RPMI7951 (cell line): ENCODE measurements at places on chromosomes 1 and 21. TPM values are rescaled to one million over a fixed set of nuclear protein-coding genes. Genes with fewer than 3 reads are reported as not detected.

GRCh38 chr1:16491056-16491675 is 22.9 kb downstream of the RNU1-1 start:
- no peak for DNase-seq

OVAAL gene
- 0.36 and 0.68 TPM in 2 replicates for total RNA-seq

DNA sequence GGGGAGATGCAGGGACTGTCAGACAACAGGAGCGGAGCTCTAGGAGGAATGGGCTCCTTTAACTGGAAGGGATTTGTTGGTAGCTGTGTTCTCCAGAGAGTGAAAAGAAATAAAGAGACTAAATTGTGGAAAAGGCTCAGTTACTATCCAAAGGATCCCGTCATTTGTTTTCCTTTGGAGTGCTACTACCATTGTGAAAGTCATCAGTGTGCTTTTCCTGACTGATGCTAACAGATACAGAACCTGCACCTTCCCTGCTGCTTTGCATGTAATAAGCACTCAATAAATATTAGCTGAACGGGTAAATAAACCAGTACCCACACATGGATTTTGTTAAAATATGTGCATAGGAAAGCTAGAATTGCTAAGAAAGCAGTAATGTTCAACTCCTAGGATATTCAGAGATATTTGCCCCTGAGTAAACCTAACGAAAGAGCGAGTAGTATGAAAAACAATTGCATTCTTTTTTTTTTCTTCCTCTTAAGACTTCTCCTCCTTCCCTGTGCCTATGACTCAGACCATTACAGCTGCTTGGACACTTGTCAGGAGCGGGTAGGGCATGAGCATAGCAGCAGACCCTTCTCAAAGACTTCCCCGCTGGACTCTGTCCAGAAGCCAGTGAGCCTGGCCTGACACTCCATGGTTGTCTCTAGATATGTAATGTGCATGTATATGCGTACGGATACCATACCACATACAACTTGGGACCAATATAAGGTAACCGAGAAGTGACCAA is 41.7 kb downstream of the PTGFRN start:
- peak; percentile 36 for DNase-seq

GRCh38 chr1:243462929-243463697 is 207.3 kb downstream of the SDCCAG8 start:
- DNase-seq = no peak

GRCh38 chr1:62175568-62176179 is 19.0 kb upstream of the L1TD1 start:
- DNase-seq = peak; percentile 41

- DNase-seq = peak; percentile 83
These were observed 11.5 kb downstream of the ZP4 start for GRCh38 chr1:237879195-237879594.

- DNase-seq = peak; percentile 29
These were observed 534 bp downstream of the KCNH1 start for GRCh38 chr1:211133393-211133835.

DNA sequence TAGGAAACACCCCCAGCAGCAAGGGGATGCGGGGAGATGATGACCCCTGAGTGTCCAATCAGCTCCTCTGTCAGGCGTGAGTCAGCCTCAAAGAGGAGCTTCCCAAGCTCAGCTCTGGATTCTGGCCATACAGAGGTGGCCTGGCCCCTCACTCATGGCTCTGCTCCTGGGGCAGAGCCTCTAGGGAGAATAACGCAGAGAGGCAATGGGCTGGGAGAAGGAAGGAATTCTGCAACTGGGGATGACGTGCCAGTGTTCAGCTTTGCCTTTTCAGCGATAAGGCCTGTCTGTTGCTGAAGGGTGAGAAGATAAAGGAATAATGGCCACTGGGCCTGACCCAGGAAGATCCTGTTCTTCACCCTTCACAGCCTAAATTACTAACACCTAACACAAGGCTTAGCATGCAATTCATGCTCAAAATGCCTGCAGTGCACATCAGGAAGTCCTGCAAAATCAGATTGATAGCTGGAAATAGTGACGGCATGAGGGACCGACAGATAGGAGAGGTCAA is 92.2 kb downstream of the TBX19 start:
- DNase-seq = no peak

IGSF9 gene
- total RNA-seq = not detected in 2 replicates

OR2L2 gene
- total RNA-seq = not detected in 2 replicates

GRCh38 chr1:93744299-93744988 is 62.8 kb upstream of the BCAR3 start:
- peak; percentile 33 for DNase-seq

KLF17 gene
- total RNA-seq = 0.68 and 1.2 TPM in 2 replicates

TRIM45 gene
- 3.3 and 3.6 TPM in 2 replicates for total RNA-seq
